ENCODE measurements at places on chromosomes 12 and 14.

DNA sequence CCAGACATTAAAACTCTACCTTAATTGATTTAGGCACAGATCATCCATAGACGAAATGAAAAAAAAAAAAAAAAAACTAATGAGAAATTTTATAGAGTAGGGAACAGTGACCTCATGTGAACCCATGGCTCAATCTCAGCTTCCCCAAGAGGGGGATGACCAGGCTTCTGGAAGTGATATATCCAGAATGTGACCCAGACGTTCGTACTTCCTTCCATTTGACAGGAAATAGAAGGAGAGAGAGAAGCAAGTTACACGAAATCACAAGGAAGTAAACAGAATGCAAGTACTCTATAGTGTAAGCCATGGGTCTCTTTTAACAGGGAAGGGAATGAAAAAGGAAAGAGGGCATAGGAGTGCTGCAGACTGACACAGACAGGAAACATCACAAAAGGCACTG is 10.1 kb downstream of the FOXN3 start:
- DNase-seq = no peak

GRCh38 chr12:12466157-12466556 is 96.5 kb downstream of the DUSP16 start:
- DNase-seq = no peak

- DNase-seq = peak; percentile 82
Measured at GRCh38 chr14:49621114-49621881, 699 bp downstream of the MGAT2 start.

GRCh38 chr12:111636209-111636945 is 37.3 kb upstream of the ATXN2 start:
- peak; percentile 66 for DNase-seq

DNA sequence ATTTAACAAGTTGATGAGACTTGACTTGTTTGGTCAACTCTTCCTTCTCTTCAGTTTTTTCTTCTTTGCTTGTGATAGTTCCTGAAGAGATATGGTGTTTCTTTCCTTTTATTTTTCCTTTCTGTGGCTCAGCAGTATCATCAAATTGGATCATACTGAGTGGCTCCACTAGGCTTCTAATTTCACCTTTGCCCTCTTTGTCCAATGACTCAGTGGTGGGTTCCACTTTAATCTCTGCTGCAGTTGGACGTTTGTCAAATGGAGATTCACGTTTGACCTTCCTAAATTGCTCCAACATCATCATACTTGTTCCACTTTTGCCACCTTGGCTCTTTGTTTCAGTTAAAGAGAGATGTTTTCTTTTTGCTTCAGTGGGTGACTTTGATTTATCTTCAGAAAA is 41.5 kb downstream of the FAM186A start:
- DNase-seq = no peak

DNA sequence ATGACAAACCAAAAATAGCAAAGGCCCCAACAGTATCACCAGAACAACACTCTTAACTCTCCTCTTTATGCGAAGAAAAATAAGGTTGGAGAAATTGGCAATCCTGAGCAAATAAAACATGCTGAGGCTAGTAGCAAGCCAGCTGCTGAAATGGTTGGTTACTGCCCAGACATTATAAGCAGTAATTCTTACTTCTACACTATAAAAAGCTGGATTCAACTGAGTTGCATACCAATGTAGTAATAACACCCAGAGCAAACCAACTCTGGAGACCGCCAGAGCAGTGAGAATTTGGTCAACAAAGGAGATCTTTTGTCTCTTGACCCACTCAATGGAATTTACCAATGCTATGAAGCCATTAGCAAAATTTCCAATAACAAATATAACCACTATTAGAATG is 628 bp downstream of the TAS2R30 start:
- DNase-seq = no peak

GRCh38 chr14:38238332-38238731 is 17.6 kb downstream of the CLEC14A start:
- DNase-seq = no peak

DNA sequence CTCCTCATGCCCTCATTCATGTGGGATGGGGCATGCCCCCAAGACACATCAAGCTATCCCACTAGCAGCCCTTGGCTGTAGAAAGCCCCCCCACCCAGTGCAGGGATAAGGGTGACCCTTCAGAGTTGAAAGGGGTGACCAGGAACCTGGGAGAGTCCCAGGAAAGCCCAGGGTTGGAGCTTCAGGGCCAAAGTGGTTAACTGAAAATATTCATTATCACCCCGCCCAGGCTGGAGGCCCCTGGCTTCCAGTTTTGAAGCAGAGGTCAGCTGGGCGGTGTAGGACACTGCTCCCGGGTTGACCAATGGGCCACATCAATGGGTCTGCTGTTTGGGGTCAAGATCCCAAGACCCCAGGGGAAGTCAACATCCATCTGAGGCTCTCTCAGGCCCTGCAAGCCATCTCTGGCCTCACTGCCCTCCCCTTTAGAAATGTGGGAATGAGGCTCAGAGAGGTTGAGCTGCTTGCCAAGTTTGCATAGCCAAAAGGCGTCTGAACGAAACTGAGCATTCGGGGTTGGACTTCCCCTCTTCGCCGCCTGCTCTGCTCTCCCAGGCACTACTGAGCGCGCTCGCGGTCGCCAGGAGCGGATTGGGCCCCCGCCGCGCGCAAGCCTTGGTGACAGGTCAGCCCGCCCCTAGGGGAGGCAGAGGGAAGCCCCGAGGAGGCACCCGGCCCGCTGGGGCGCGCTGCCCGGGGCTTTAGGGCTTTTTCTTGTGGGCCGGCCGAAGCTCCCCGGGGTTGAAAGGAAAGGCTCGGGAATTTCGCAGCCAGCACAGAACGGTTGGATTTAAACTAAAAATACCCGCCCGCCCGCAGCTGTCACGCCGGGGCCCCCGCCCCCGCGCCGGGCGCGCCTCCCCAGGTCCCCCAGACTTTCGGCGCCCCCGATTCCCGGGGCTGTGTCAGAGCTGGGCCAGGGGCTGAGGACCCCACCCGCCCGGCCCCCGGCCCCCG is 576 bp downstream of the SYNE3 start:
- DNase-seq = peak; percentile 87

- no peak for DNase-seq
Measured at GRCh38 chr12:40802656-40803055, 110.4 kb downstream of the CNTN1 start.

DNA sequence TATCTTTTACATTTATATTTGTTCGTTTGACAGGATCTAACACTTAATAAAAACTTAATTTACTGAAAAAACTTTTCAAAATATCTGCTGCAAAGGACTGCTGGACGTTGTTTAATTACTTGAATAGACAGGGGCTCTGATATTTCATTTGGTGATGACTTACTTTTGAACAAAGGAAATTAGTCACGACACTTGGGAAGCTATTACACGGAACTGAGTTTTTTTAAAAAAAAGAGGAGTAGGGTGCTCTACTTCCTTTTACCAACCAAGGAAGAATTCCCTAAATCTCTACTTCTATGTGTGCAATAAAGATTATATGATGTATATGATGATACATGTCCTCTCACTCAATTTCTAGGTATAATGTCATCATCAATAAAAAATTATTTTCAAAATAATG is 4.7 kb downstream of the FGD6 start:
- DNase-seq = no peak

GRCh38 chr12:91210618-91211017 is 28.0 kb upstream of the DCN start:
- DNase-seq = no peak

DNA sequence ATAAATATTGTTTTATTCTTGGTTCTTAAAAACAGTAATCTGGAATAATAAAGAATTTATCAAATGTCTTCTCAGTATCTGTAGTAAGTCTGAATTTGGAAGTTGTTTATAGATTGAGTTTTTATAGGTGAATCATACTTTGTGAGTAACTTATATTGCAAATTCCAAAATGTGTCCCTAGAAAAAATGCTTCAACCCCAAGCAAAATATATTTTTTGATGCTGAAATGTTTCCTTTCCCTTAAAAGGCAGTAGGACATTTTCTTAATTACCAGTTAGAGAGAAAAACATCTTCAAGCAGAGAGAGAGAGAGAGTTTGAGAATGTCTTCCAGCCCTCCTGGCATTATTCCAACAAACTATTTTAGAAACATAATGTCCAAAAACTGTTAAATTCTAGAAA is 37.9 kb downstream of the PELI2 start:
- DNase-seq = no peak

DNA sequence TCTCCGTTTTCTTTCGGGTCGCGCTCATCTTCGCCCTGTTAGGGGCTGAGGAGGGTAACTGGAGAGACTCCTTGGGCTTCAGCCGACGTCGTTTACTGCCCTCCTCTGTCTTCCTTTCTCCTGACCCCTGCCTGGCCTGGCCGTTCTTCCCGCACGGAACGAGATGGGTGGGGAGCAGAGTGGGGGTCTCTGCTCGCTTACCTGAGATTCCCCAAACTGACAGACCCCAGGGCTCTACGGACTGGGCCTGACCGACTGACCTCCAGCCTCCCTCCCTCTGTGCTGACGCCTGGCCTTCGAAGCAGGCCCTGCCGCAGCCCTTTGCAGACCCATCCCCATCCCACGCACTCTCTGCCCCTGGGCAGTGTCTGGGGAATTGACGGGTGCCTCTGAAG is 439 bp downstream of the GOLGA5 start:
- no peak for DNase-seq

DNA sequence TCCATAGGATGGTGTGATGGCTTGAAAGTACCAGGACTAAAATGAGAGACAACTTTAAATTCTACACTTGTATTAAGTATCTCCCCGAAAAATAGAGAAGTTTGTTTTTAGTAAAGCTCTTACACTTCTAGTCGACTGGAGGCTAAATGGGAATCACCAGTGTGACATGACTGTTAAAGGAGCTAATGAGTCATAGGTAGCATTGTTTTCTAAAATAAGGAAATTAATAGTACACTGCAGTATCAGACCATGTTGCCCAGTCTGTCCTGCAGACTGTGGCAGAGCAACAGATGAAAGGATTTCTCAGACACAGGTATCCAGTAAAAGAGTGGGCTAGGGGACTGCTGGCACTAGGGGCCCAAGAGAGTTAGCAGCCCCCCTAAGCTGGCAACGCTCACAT is 140.1 kb downstream of the TMEM117 start:
- no peak for DNase-seq

- DNase-seq = no peak
Measured at GRCh38 chr14:104927432-104927816, 2.7 kb downstream of the PLD4 start.

- peak; percentile 71 for DNase-seq
Measured at GRCh38 chr12:113424915-113425823, 3.0 kb downstream of the SDSL start.

GRCh38 chr12:52212701-52213563 is 20.1 kb upstream of the KRT7 start:
- no peak for DNase-seq

DNA sequence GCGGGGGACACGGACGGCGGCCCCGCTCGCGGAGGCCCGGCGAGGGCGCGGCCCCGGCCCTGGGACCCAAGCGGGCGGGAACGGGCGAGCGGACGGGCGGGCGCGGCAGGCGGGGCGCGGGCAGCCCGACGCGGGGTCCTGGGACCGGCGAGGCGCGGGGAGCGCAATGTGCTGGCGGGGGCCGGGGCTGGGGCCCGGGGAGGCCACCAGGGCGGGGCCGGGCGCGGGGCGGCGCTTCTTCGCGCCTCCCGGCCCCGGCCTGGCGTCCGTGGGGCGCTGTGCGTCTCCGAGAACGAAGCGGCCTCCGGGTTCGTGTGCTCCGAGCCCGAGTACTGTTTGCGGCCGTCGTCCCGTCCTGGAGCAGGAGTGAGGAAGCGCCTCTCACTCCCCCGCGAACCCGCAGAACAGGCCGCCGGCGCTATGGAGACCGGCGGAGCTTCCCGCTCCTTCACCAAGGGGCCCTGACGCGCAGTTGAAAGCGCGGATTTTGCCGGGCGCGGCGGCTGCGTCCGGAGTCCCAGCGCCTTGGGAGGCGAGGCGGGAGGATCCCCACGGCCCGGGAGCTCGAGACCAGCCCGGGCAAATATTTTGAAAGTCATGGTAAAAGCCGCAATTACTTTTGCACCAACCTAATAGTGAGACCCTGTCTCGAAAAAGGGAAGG is 420 bp upstream of the ANKLE2 start:
- peak; percentile 95 for DNase-seq

GRCh38 chr12:51368640-51369517 is 22.3 kb downstream of the GALNT6 start:
- DNase-seq = peak; percentile 26

GRCh38 chr12:120183211-120183631 is 11.3 kb downstream of the GCN1 start:
- no peak for DNase-seq

DNA sequence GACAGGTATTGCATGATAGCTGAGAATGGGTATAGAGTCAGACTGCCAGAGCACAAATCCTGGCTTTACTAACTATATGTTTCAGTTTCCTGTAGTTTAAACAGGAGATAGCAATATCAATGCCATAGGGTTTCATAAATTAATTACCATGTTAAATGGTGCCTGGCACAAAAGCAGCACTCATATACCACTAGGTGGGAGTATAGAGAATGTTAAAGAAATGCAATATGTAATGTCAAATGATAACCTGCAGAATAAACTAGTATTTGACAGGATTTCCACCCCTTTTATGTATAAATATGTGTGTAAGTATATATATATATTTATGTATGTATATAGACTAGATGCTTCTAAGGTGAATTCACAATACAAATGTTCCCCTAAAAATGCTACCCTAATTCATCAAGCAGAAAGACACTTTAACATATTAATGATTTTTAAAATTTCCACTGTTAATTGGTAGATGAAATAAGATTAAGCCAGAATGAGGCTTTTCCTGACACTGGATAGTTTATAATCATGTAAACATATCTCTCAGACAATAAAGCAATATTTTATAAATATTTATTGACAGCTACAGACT is 8.6 kb downstream of the WDR89 start:
- DNase-seq = no peak

- no peak for DNase-seq
Measured at GRCh38 chr12:72191761-72192160, 80.4 kb upstream of the TRHDE start.

DNA sequence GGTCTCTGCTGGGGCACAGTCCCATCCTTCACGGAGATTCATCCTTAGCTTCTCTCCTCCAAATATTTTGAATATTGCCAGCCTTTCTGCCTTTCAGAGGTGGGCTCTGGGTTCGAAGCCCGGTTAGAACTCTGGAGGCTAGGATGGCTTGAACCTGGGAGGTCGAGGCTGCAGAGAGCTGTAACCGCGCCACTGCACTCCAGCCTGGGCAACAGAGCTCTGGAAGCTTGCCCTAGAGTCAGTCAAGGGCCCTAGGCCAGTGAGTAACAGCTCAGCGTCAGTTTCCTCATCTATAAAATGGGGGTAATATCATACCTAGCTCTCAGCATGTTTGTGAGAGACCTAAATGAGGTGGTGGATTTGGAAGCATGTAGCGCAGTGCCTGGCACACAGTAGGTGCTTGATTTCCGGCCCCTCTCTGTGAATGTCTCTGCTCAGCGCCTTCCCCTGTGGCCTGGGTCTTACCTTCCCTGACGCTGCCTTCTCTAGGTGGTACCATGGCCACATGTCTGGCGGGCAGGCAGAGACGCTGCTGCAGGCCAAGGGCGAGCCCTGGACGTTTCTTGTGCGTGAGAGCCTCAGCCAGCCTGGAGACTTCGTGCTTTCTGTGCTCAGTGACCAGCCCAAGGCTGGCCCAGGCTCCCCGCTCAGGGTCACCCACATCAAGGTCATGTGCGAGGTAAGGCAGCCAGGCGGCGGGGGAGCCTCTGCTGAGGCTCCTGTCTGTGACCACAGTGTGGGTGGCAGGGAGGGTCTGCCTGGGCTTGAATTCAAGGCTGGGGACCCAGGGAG is 3.4 kb downstream of the PTPN6 start:
- no peak for DNase-seq

- DNase-seq = no peak
Measured at GRCh38 chr12:127655691-127656090, 611.3 kb upstream of the TMEM132C start.

All from psoas muscle (tissue), 8 donors.